PC-9 (cell line): ENCODE measurements at places on chromosomes 7 and 10.

- H3K36me3 ChIP-seq: no peaks in the 10 kb centered on the region
- DNase-seq: no peak
- no peaks in the 10 kb centered on the region for H3K27me3 ChIP-seq
- no peaks in the 10 kb centered on the region for H3K4me1 ChIP-seq
- H3K4me3 ChIP-seq: no peak overlapping the region
- no peak overlapping the region for H3K27ac ChIP-seq
Measured at GRCh38 chr7:88599528-88599927, 160.0 kb upstream of the ZNF804B start.

- H3K27ac ChIP-seq: no peak overlapping the region
- DNase-seq: no peak
- no peak overlapping the region for H3K4me3 ChIP-seq
- no peaks in the 10 kb centered on the region for H3K4me1 ChIP-seq
- no peaks in the 10 kb centered on the region for H3K27me3 ChIP-seq
Measured at GRCh38 chr10:62850646-62851045, 34.5 kb upstream of the EGR2 start.

GRCh38 chr10:112247791-112248190 is 35.4 kb upstream of the TECTB start:
- H3K27ac ChIP-seq: no peak overlapping the region
- no peaks in the 10 kb centered on the region for H3K36me3 ChIP-seq
- H3K4me3 ChIP-seq: no peak overlapping the region
- no peaks in the 10 kb centered on the region for H3K4me1 ChIP-seq
- no peaks in the 10 kb centered on the region for H3K27me3 ChIP-seq

GRCh38 chr10:124660404-124661125 is 83.6 kb downstream of the FAM53B start:
- H3K36me3 ChIP-seq: no peaks in the 10 kb centered on the region
- no peak overlapping the region for H3K4me3 ChIP-seq
- no peak overlapping the region for H3K27ac ChIP-seq

- DNase-seq: no peak
- H3K36me3 ChIP-seq: no peaks in the 10 kb centered on the region
- H3K4me3 ChIP-seq: no peak overlapping the region
- H3K4me1 ChIP-seq: no peaks in the 10 kb centered on the region
Measured at GRCh38 chr10:59560990-59561389, 148.7 kb downstream of the SLC16A9 start.

DNA sequence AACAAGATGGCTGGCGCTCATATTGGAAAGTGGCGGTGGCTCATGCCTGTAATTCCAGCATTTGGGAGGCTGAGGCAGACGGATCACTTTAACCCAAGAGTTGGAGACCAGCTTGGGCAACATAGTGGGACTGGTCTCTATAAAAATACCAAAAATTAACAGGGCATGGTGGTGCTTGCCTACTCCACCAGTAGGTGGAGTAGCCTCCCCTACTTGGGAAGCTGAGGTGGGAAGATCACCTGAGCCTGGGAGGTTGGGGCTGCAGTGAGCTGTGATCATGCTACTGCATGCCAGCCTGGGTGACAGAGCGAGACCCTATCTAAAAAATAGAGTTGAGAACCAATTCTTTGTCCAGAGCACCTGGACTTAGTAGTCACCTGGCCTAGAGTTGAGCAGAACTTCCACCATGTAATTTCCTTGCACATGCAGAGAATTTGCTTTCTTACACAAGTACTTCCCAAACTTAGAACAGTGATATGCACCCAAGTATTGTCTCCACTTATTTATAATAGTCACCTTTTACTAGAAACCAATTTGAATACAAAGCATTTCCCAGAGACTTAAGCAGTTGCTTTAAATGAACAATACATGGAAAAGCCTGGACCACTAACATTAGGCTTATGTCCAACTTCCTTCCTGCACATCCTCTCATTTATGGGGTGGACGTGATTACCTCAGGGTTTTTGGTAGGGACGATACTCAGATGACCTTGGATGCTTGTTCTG is 15.9 kb downstream of the LAMB4 start:
- no peaks in the 10 kb centered on the region for H3K36me3 ChIP-seq
- peak; percentile 34 for DNase-seq
- H3K4me3 ChIP-seq: no peak overlapping the region
- no peaks in the 10 kb centered on the region for H3K27me3 ChIP-seq
- H3K4me1 ChIP-seq: no peaks in the 10 kb centered on the region

DNA sequence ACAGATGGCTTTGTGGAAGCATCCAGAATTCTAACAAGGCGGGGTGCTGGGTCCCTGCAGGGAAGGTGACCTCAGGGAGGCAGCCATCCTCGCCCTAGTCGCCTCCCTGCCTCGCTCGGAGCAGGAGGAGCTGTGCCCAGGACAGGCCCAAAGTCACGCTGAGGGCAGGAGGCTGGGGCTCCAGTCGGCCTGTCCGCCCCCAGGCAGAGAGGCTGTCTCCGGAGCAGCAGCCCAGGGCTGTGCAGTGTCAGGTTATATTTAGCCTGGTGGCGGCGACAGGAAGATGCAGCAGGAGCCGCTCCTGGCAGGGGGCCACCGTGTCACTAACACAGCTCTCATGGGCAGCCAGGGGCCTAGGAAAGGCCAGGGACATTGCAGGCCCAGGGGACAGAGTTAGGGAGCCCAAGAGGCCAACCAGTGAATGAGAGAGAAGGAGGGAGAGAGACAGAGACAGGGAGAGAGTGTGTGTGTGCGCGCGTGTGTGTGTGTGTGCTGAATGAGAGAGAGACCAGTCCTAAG is 13.5 kb downstream of the KCNH2 start:
- H3K4me3 ChIP-seq: no peak overlapping the region
- no peak overlapping the region for H3K27ac ChIP-seq
- H3K36me3 ChIP-seq: no peaks in the 10 kb centered on the region
- no peaks in the 10 kb centered on the region for H3K4me1 ChIP-seq

- H3K36me3 ChIP-seq: no peaks in the 10 kb centered on the region
- H3K27me3 ChIP-seq: no peaks in the 10 kb centered on the region
- H3K4me1 ChIP-seq: no peaks in the 10 kb centered on the region
- H3K4me3 ChIP-seq: no peak overlapping the region
Measured at GRCh38 chr10:60531006-60531405, 141.3 kb upstream of the ANK3 start.

DNA sequence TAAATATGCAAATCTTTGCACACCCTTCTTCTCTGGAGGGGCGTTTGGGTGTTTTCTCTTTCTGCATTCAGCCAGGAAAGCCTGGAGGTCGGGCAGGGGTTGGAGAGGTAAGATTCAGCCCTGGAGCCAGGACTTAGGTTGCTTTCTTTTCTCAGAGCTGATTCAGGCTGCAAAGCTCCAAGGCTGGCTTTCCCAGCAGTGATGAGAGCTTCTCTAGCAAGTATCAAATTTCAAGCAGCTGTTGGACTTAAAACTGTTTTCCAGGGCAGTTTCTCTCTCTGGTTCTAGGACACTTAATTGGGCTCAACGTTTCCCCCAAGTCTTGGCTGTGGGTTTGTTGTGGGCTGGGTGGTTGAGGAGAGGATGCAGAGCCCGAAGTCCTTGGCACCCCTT is 608 bp downstream of the AKR1B10 start:
- DNase-seq: peak; percentile 56
- peaks cover 44% of the 10 kb centered on the region for H3K36me3 ChIP-seq
- peak overlapping the region; percentile 87 for H3K4me3 ChIP-seq
- H3K4me1 ChIP-seq: peaks cover 54% of the 10 kb centered on the region
- H3K27ac ChIP-seq: peak overlapping the region; percentile 96

- no peaks in the 10 kb centered on the region for H3K27me3 ChIP-seq
- H3K4me1 ChIP-seq: no peaks in the 10 kb centered on the region
- H3K27ac ChIP-seq: no peak overlapping the region
- H3K4me3 ChIP-seq: no peak overlapping the region
- H3K36me3 ChIP-seq: no peaks in the 10 kb centered on the region
Measured at GRCh38 chr7:136194878-136195277, 217.7 kb upstream of the MTPN start.

GRCh38 chr7:17623546-17624185 is 316.6 kb downstream of the SNX13 start:
- H3K4me3 ChIP-seq: no peak overlapping the region
- no peaks in the 10 kb centered on the region for H3K27me3 ChIP-seq
- H3K4me1 ChIP-seq: peaks cover 22% of the 10 kb centered on the region

DNA sequence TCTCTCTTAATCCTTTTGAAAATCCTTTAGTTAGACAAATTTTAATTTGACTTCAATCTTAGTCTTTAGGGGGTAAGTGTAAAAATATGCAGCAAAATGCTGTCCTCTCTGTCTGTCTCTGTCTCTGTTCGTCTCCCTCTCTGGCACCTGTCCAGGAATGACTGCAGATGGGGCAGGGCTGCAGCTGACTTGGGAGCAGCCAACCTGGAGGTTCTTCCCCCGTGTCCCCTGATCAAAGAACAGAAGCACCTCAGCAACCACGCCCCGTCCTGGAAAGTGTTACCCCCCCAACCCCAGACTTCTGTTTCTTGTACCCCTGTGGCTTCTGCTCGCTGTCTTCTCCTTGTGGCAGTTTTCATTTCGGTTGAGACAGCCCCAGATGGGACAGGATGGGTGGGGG is 141.6 kb upstream of the NPS start:
- H3K4me1 ChIP-seq: no peaks in the 10 kb centered on the region
- H3K27me3 ChIP-seq: no peaks in the 10 kb centered on the region
- H3K27ac ChIP-seq: no peak overlapping the region
- no peak for DNase-seq

DNA sequence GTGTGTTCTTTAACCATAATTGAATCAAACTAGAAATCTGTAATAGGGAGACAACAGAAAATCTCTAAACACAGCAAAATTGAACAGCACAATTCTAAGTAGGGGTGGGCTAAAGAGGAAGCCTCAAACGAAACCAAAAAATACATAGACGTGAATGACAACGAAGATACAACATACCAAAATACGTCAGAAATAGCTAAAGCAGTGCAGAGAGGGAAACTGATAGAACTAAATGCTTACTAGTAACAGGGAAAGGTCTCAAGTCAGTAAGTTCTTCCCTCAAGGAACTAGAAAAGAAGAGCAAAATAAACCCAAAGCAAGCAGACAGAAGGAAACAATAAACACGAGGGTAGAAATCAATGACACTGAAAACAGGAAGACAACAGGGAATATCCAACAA is 19.1 kb downstream of the RPP38 start:
- H3K36me3 ChIP-seq: 0 out of 2 replicates have a peak, but pooled peaks cover 3% of the 10 kb centered on the region
- no peaks in the 10 kb centered on the region for H3K27me3 ChIP-seq
- no peak for DNase-seq
- H3K4me1 ChIP-seq: no peaks in the 10 kb centered on the region

DNA sequence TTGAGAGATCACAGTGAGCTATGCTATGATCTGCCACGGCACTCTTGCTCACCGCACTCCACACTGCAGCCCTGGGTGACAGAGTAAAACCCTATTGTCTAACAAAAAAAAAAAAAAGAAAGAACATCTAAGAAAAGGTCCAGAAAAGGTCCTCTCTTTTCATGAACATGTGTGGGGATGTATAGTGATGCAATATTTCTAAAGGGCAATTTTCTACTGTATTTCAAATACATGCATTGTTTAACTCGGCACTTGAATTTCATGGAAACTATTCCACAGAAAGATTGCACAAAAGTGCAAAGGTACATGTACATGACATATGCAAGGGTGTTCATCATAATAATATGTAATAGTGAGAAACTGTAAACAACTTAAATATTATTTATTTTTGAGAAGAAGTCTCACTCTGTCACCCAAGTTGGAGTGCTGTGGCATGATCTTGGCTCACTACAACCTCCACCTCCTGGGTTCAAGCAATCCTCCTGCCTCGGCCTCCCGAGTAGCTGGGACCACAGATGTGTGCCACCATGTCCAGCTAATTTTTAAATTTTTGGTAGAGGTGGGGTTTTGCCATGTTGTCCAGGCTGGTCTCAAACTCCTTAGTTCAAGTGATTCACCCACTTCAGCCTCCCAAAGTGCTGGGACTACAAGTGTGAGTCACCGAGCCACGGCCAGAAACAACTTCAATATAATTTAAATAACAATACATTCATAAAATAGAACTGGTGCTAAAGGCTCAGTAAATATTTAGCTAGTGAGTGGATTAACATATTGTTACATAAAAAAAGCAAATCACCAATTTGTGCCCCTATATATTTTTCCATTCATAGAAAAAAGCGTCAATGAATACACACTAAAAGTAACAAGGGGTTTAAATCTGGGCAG is 1.3 kb upstream of the PPRC1 start:
- no peak overlapping the region for H3K27ac ChIP-seq
- peaks cover 30% of the 10 kb centered on the region for H3K4me1 ChIP-seq
- H3K4me3 ChIP-seq: no peak overlapping the region
- H3K27me3 ChIP-seq: no peaks in the 10 kb centered on the region
- no peaks in the 10 kb centered on the region; the same call in 1 of the 2 replicates for H3K36me3 ChIP-seq

- no peaks in the 10 kb centered on the region for H3K4me1 ChIP-seq
- no peak for DNase-seq
- H3K27ac ChIP-seq: no peak overlapping the region
- H3K27me3 ChIP-seq: peaks cover 36% of the 10 kb centered on the region
Measured at GRCh38 chr7:157690833-157691585, 354.2 kb downstream of the DNAJB6 start.

- H3K27me3 ChIP-seq: no peaks in the 10 kb centered on the region
- DNase-seq: no peak
- no peaks in the 10 kb centered on the region for H3K36me3 ChIP-seq
- no peak overlapping the region for H3K4me3 ChIP-seq
- H3K27ac ChIP-seq: no peak overlapping the region
Measured at GRCh38 chr7:12796397-12797127, 109.1 kb downstream of the ARL4A start.

DNA sequence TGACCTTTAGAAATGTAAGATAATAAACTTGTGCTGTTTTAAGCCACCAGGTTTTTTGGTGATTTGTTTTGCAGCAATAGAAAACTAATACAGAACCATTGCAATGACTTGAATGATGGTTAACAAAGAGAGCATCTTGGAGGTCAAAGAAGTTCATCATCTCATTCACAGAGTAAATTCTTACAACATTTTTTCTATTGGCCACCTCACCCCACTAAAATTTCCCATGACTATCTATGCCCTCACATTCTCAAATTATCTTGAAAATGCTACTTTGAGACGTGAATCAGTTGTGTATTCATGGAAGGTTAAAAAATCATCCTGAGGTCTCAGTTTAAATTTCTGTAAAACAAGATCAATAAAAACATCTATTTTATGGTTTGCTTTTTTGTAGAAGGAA is 754.2 kb downstream of the SORCS1 start:
- H3K27me3 ChIP-seq: no peaks in the 10 kb centered on the region
- no peak for DNase-seq
- H3K36me3 ChIP-seq: no peaks in the 10 kb centered on the region
- no peaks in the 10 kb centered on the region for H3K4me1 ChIP-seq
- no peak overlapping the region for H3K27ac ChIP-seq

DNA sequence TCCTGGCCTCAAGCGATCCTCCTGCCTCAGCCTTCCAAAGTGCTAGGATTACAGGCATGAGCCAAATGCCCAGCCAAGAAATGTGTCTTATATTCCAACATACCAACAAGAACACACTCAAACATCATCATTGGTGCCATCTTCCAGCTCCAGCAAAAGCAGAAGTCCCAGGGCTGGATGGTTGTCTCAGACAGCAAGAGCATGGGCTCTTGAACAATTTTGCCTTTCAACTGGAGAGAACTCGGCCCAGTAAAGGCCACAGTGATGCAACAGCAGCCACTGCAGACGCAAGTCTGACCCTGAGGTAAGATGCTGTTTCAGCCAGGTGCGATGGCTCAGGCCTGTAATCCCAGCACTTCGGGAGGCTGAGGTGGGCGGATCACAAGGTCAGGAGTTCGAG is 52.8 kb upstream of the NFE2L3 start:
- no peak overlapping the region for H3K27ac ChIP-seq
- peaks cover 39% of the 10 kb centered on the region for H3K4me1 ChIP-seq
- H3K27me3 ChIP-seq: no peaks in the 10 kb centered on the region
- no peak overlapping the region for H3K4me3 ChIP-seq
- DNase-seq: no peak
- H3K36me3 ChIP-seq: no peaks in the 10 kb centered on the region

- H3K36me3 ChIP-seq: no peaks in the 10 kb centered on the region
- DNase-seq: no peak
- no peak overlapping the region for H3K4me3 ChIP-seq
- H3K27ac ChIP-seq: no peak overlapping the region
- H3K27me3 ChIP-seq: peaks cover 32% of the 10 kb centered on the region
- H3K4me1 ChIP-seq: no peaks in the 10 kb centered on the region
Measured at GRCh38 chr7:3552499-3552898, 251.4 kb downstream of the SDK1 start.
